ENCODE measurements at places on chromosomes 2 and 18.

DNA sequence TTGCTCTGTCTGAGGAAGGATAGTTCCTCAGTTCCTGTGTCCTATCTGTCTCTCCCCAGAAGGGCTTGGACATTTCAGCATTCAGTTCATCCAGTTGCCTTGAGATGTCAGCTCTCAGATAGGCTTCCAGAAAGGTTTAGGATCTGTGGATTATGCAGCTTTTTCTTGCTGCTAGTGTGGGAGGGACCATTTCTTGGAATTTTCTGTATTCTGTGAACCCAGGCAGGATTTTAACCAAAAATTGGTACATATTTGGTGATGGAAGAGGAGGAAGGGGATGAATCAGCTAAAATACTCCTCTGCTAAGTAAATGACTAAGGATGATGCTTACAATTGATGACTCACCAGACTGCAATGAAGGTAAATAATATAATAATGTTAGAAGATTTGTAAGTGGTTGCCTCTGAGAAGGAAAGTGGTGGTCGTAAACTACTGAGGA is 58.6 kb upstream of the DOCK10 start:
- no peak for DNase-seq

DNA sequence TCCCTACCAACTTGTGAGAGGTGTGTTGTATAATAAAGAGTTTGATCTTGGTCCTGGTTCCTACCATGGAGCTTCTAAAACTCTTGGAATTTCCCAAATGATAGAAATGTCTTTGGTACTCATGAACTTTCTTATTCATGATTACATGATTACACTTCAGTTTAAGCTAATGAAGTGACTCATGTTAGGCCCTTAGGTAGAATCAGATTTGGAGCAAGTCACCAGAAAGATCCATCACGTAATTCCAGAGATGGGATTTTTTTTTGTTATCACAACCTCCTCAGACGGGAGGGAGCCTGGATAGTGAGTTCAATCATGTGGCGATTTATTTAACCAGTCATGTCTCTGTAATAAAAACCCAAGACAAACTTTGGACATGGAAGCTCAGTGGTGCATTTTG is 1287.6 kb upstream of the ZEB2 start:
- no peak for DNase-seq

DNA sequence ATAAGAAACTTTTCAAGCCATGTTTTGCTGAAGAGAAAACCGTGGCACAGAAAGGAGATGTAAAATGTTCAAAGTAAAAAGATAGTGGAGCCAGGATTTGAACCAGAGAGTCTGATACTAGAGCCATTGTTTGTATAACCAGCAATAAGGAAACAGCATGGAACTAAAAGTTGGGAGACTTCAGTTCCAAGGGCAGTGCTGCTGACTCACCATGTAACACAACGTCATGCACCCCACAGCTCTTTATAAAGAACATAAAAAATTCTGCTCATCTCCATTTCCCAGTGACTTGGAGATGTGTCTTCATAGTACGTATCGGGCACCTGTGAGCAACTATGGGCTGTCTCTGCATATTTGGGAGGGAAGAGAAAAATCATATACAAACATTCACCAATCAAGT is 353.0 kb upstream of the PIK3C3 start:
- DNase-seq = no peak

DNA sequence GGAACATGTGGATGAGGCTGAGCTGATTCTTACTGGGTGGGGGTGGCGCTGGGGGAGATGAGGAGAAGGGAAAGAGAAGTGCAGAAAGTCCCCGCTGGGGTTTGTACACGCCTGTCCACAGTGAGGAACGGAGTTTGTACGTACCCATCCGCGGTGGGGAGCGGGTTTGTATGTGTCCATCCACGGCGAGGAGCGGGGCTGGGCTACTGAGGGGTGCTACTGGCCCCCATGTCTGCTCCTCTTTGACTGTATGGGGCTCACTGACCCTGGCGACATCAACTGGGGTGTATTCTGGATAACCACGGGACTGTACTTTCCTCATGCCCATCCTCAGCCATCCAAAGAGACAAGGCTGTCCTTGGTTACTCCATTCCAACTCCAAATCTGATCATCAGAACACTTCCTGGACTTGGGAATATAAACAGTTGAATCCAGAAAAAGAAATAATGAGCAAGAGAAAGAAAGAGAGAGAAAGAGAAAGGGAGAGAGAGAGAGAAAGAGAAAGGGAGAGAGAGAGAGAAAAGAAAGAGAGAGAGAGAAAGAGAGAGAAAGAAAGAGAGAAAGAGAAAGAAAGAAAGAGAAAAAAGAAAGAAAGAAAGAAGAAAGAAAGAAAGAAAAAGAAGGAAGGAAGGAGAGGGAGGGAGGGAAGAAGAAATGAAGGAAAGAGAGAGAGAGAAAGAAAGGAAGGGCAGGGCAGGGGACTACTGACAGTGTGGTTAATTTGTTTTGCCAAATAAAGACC is 21.0 kb downstream of the MAL start:
- DNase-seq = no peak

GRCh38 chr2:79789811-79790210 is 277.0 kb downstream of the CTNNA2 start:
- DNase-seq = no peak

GRCh38 chr2:28311660-28312249 is 80.9 kb upstream of the FOSL2 start:
- DNase-seq = no peak

DNA sequence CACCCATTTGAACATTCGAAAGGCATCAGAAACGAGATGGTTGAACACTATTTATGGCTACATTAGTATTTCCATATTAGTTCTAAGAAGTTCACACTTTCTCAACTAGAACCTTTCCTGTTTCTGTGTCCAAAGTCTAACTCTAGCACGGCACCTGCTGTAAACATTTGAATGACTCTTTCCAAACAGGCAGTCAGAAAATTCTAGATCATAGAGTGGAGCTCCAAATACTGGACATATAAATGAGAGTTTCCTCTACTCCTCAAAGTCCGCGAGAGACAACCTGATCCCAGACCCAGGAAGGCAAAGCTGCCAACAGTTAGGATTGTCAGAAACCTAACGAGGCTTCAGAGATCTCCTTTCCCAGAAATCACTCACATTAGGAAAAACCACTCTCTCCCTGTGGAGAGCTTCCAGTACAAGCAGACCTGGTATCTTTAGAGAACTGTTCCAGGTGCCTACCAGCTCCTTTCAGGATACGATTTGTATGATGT is 10.6 kb downstream of the RND3 start:
- no peak for DNase-seq
